ENCODE measurements at places on chromosomes 11 and 22. TPM values are rescaled to one million over a fixed set of nuclear protein-coding genes. Genes with fewer than 3 reads are reported as not detected.
A peak's percentile ranks its signal among the peaks of the same experiment; 100 is the strongest.

GRCh38 chr11:133266986-133267385 is 265.3 kb downstream of the OPCML start:
- no peak overlapping the region for H3K27ac ChIP-seq
- no peak overlapping the region for H3K4me3 ChIP-seq
- no peaks in the 10 kb centered on the region for H3K4me1 ChIP-seq
- no peaks in the 10 kb centered on the region for H3K36me3 ChIP-seq
- DNase-seq = no peak

DNA sequence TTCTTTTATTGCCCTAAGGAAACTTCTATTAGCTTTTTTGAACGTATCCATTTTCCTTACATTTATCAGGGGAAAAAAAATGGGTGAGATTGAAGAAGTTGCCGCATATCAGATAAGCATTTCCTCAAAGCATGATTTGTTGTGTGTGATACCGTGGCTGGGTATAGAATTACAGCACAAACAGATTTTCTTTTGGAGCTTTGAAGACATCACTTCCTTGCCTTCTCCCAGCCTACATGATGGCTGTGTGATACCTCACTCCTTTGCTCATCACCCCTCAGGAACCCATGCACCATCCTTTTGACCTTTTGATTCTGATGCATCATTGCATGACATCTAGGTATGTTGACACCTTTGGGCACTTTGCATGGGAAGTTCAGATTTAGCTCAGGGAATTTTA is 1155.3 kb downstream of the BRD1 start:
- no peak overlapping the region for H3K27ac ChIP-seq
- DNase-seq = no peak
- H3K27me3 ChIP-seq = no peaks in the 10 kb centered on the region
- no peak overlapping the region for H3K4me3 ChIP-seq
- H3K4me1 ChIP-seq = no peaks in the 10 kb centered on the region

- H3K4me3 ChIP-seq = no peak overlapping the region
- H3K36me3 ChIP-seq = no peaks in the 10 kb centered on the region
- H3K27me3 ChIP-seq = no peaks in the 10 kb centered on the region
Observed at GRCh38 chr11:26958702-26959049, 35.2 kb upstream of the FIBIN start.

GRCh38 chr22:32413719-32414118 is 1.7 kb upstream of the RTCB start:
- H3K4me1 ChIP-seq = peaks cover 7% of the 10 kb centered on the region
- no peaks in the 10 kb centered on the region for H3K36me3 ChIP-seq
- H3K27me3 ChIP-seq = peaks cover 30% of the 10 kb centered on the region
- H3K27ac ChIP-seq = no peak overlapping the region
- H3K4me3 ChIP-seq = no peak overlapping the region

GRCh38 chr11:79082280-79082679 is 358.6 kb downstream of the TENM4 start:
- H3K4me3 ChIP-seq = no peak overlapping the region
- H3K27ac ChIP-seq = no peak overlapping the region
- no peak for DNase-seq
- H3K4me1 ChIP-seq = peaks cover 43% of the 10 kb centered on the region
- peaks cover 27% of the 10 kb centered on the region for H3K27me3 ChIP-seq

GRCh38 chr11:3164552-3165151 is 458 bp downstream of the OSBPL5 start:
- H3K4me3 ChIP-seq = peak overlapping the region; percentile 73
- H3K27ac ChIP-seq = no peak overlapping the region
- peaks cover 15% of the 10 kb centered on the region for H3K27me3 ChIP-seq
- H3K36me3 ChIP-seq = no peaks in the 10 kb centered on the region
- H3K4me1 ChIP-seq = peaks cover 49% of the 10 kb centered on the region

GRCh38 chr22:43331069-43331451 is 12.1 kb downstream of the SCUBE1 start:
- no peak for DNase-seq
- no peaks in the 10 kb centered on the region for H3K36me3 ChIP-seq
- H3K27me3 ChIP-seq = no peaks in the 10 kb centered on the region

DNA sequence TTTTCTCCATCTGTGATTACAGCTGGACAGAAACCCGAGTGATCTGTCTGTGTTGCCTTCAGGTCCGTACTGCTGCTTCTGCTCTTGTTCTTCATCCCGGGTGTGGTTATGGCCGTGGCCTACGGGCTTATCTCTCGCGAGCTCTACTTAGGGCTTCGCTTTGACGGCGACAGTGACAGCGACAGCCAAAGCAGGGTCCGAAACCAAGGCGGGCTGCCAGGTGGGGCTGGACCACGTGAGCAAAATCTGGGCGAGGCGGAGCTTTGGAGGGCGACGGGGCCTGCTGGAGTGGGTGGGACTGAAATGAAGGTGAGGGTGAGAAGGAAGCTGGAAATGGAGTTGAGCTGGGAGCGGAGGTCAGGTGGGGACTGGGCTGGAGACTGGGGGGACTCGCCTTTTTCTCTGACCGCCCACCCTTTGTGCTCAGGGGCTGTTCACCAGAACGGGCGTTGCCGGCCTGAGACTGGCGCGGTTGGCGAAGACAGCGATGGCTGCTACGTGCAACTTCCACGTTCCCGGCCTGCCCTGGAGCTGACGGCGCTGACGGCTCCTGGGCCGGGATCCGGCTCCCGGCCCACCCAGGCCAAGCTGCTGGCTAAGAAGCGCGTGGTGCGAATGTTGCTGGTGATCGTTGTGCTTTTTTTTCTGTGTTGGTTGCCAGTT is 11.1 kb downstream of the CCKBR start:
- DNase-seq = no peak
- no peak overlapping the region for H3K4me3 ChIP-seq

- no peaks in the 10 kb centered on the region for H3K27me3 ChIP-seq
- H3K4me3 ChIP-seq = no peak overlapping the region
- no peak for DNase-seq
Observed at GRCh38 chr11:73969091-73969490, 13.6 kb downstream of the UCP2 start.

- no peaks in the 10 kb centered on the region for H3K4me1 ChIP-seq
- no peak overlapping the region for H3K27ac ChIP-seq
- H3K4me3 ChIP-seq = no peak overlapping the region
- no peaks in the 10 kb centered on the region for H3K27me3 ChIP-seq
Observed at GRCh38 chr11:35487532-35488078, 37.8 kb downstream of the PAMR1 start.

GRCh38 chr11:59923813-59924212 is 14.4 kb upstream of the OOSP1 start:
- no peaks in the 10 kb centered on the region for H3K36me3 ChIP-seq
- H3K4me1 ChIP-seq = no peaks in the 10 kb centered on the region
- H3K27me3 ChIP-seq = no peaks in the 10 kb centered on the region
- no peak overlapping the region for H3K27ac ChIP-seq
- DNase-seq = no peak
- H3K4me3 ChIP-seq = no peak overlapping the region

DNA sequence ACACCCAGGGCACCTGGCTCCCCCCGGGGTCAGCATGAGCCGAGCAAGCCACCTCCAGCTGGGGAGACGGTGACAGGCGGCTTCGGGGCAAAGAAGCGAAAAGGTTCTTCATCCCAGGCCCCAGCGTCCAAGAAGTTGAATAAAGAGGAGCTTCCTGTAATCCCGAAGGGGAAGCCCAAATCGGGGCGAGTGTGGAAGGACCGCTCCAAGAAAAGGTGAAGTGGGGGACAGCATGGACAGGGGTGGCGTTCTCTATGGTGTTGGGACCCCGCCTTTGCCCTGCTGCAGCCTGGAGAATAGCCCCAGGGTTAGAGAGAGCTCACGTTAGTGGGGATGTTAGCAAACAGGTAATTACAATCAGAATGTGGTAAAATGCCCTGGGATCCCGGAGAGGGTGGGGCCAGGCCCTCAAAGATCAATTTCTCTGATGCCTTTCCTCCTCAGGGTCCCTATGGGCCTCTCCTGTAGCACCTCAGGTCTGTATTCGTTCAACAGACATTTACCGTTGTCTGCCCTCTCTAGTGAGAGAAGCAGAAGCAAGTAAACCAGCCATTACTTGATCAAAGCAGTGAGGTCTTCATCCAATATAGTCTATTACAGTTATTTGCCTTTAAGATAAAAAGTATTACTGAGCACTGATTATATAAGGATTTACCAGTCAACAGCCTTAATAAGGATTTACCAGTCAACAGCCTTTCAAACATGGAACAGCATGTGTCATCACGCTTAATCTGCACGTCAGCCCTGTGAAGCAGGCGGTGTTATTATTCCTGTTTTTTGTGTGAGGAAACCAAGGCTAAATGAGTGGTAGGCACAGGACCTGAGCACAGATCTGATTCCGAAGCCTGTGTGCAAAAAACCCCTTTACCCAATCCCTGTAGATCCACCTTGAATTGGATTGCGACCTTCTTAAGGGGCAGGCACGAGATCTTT is 1.0 kb downstream of the CCDC86 start:
- peak overlapping the region; percentile 77 for H3K4me3 ChIP-seq
- H3K4me1 ChIP-seq = peaks cover 17% of the 10 kb centered on the region
- DNase-seq = no peak

DNA sequence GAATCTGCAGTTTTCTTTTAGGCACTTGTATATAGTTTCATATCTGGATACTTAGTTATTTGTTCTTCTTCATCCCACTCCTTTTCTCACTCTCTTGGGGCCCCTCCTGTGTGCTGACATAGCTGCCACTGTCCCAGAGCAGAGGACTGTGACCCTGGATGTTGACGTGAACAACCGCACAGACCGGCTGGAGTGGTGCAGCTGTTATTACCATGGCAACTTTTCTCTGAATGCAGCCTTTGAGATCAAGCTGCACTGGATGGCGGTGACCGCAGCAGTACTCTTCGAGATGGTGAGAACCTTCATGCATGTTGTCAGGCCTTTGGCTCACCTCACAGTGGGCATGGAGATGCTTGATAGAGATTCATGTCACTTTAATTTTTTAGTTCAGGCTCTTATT is 50.9 kb upstream of the YWHAH start:
- H3K27me3 ChIP-seq = no peaks in the 10 kb centered on the region
- H3K4me3 ChIP-seq = no peak overlapping the region
- no peak overlapping the region for H3K27ac ChIP-seq
- no peak for DNase-seq

GRCh38 chr22:49810363-49811019 is 17.2 kb downstream of the BRD1 start:
- no peak overlapping the region for H3K4me3 ChIP-seq
- no peaks in the 10 kb centered on the region for H3K27me3 ChIP-seq
- no peaks in the 10 kb centered on the region for H3K4me1 ChIP-seq
- no peak overlapping the region for H3K27ac ChIP-seq
- H3K36me3 ChIP-seq = peaks cover 4% of the 10 kb centered on the region

- peaks cover 41% of the 10 kb centered on the region for H3K27me3 ChIP-seq
- H3K36me3 ChIP-seq = no peaks in the 10 kb centered on the region
- H3K4me3 ChIP-seq = peak overlapping the region; percentile 55
- H3K4me1 ChIP-seq = peaks cover 5% of the 10 kb centered on the region
- peak; percentile 52 for DNase-seq
- no peak overlapping the region for H3K27ac ChIP-seq
Observed at GRCh38 chr11:85809863-85810262, 1.1 kb downstream of the SYTL2 start.

DNA sequence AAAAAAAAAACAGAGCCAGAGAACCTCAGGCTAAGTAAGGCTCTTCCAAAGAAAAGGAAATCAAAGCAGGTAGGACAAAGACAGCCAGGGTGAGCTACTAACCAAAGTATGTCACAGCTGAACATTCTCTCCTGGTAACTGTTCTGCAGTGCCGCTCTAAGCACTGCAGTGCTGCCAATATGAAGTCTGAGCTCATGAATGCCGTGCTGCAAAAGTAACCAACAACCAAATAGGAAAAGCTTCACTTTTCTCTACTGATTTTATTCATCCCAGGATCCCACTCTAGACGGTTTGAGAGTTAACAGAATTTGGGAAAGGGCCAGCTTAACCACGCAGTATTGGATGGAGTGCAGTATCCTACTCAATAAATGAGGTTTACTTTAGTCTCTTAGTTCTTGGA is 3.5 kb downstream of the SIK3 start:
- no peak overlapping the region for H3K27ac ChIP-seq
- no peak overlapping the region for H3K4me3 ChIP-seq
- no peaks in the 10 kb centered on the region for H3K27me3 ChIP-seq

DNA sequence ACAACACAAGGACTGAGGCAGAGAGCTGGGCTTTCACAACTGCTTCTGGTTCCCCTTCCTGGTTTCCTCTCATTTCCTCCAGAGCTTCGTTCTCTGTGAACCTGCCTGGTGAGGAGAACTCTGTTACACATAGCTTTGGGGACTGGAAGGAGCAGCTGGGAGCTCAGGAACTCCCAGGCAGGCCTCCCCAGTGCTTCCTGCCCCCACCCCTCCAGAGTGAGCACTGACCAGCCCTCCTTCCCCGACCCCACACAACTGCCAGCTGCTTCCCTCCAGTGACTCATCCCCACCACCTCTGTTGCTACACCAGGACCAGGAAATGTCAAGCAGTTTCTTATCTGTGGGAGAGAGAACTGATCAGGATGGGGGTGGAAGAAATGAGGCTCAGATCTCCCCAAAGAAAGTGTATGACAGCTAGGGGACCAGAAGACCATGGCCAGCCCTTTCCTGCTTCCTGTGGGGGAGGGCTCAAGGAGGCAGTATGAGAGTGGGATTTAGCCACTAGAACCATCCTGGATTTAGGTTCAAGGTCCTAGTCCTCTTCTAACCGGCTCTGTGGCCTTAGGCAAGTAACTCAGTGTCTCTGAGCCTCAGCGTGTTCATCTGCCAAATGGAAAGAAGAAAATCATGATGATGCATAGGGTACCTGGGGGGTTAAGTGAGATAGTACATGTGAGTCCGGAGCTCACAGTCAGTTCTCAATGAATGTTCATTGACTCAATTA is 4.5 kb upstream of the TP53I11 start:
- H3K27me3 ChIP-seq = peaks cover 21% of the 10 kb centered on the region
- no peaks in the 10 kb centered on the region for H3K36me3 ChIP-seq
- H3K27ac ChIP-seq = no peak overlapping the region
- H3K4me1 ChIP-seq = peaks cover 61% of the 10 kb centered on the region

DNA sequence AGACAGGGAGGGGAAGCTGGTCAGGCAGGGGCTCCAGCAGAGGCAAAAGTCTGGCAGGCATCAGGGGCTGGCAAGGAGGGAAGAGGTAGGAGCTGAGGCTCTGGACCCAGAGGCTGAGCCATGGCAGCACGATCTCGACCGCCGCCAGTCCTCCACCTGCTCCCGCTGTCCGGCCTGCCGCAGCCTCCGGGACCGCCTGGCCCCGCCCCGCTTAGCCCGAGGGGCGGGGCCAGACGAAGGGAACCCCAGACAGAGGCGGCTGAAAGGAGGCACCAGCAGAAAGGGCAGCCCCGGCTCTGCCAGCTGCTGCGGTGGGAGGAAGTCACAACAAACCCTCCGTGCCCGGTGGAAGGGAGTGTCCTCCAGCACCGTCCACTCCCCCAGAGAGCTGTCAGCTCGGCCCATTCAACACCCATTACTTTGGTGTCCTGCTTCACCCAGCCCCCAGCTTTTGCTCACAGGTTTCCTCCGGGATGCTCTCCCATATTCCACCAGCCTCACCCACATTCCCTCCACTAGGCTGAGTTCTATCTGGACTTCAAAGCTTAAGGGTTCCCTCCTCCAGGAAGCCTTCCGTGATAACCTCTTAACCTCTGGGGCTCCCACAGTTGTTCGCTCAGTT is at the start of gene MFNG:
Gene MFNG, minus strand, starts transcription at position 161 of the 622 bp plus-strand sequence. CDS start 207 bp downstream, outside the sequence.
- H3K36me3 ChIP-seq = no peaks in the 10 kb centered on the region
- no peak within 1 kb of the TSS for H3K27ac ChIP-seq
- H3K4me1 ChIP-seq = peaks cover 46% of the 10 kb centered on the region
- no peaks in the 10 kb centered on the region for H3K27me3 ChIP-seq

AMOTL1 gene
- 22.6 TPM for total RNA-seq

PTS gene
- 44.8 TPM for total RNA-seq

VSIG10L2 gene
- total RNA-seq = not detected

SAA1 gene
- total RNA-seq = not detected

NPAT gene
- total RNA-seq = 20.8 TPM

LRRC74B gene
- total RNA-seq = not detected

NRIP3 gene
- total RNA-seq = 42.7 TPM

CHRNA10 gene
- total RNA-seq = 0.21 TPM

CATSPER1 gene
- total RNA-seq = not detected

OR51Q1 gene
- not detected for total RNA-seq
